ENCODE measurements at places on chromosomes 6 and 20.

- DNase-seq = no peak
Observed at GRCh38 chr6:56091159-56091869, 156.1 kb downstream of the COL21A1 start.

- no peak for DNase-seq
Observed at GRCh38 chr6:163565140-163565539, 150.6 kb downstream of the QKI start.

DNA sequence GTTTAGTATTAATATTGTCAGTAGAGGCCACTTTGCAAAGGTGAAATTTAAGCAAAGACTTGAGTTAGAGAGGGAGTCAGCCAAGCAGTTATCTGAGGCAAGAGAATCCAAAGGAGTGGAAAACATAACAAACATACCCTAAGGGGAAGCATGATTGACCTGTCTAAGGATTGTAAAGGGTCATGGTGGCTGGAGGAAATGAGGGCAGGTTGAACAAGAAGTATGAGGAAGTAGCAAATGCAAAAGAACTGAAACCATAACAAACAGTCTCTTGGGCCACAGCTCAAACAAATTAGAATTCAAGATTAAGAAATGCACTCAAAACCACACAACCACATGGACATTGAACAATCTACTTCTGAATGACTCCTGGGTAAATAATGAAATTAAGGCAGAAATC, 103.2 kb downstream of the FBXO5 start:
- no peak for DNase-seq

GRCh38 chr20:46013829-46014516, 5.3 kb downstream of the MMP9 start:
- peak; percentile 64 for DNase-seq

DNA sequence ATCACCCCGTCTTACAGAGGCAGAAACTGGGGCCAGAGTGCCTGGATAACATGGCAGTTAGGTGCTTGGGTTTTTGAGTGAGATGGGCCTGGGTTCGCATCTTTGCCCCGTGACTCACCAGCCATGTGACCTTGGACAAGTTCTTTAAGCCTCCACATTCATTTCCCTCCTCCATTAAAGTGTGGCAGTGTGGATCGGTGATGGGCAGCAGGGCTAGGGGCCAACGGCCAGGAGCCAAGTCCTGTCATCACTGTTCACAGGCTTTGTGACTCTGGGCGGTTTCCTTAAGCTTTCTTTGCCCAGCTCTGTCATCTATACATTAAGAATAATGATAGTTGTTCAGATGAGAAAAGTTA, 85.5 kb upstream of the PMEPA1 start:
- DNase-seq = peak; percentile 52

- no peak for DNase-seq
Observed at GRCh38 chr20:46037036-46037435, 8.0 kb downstream of the SLC12A5 start.

- DNase-seq = no peak
Observed at GRCh38 chr6:1312473-1313367, 822 bp downstream of the FOXQ1 start.

GRCh38 chr20:4180356-4180755, 165.0 kb upstream of the RNF24 start:
- no peak for DNase-seq

- no peak for DNase-seq
Observed at GRCh38 chr20:61253640-61254511, 1.8 kb downstream of the CDH4 start.

DNA sequence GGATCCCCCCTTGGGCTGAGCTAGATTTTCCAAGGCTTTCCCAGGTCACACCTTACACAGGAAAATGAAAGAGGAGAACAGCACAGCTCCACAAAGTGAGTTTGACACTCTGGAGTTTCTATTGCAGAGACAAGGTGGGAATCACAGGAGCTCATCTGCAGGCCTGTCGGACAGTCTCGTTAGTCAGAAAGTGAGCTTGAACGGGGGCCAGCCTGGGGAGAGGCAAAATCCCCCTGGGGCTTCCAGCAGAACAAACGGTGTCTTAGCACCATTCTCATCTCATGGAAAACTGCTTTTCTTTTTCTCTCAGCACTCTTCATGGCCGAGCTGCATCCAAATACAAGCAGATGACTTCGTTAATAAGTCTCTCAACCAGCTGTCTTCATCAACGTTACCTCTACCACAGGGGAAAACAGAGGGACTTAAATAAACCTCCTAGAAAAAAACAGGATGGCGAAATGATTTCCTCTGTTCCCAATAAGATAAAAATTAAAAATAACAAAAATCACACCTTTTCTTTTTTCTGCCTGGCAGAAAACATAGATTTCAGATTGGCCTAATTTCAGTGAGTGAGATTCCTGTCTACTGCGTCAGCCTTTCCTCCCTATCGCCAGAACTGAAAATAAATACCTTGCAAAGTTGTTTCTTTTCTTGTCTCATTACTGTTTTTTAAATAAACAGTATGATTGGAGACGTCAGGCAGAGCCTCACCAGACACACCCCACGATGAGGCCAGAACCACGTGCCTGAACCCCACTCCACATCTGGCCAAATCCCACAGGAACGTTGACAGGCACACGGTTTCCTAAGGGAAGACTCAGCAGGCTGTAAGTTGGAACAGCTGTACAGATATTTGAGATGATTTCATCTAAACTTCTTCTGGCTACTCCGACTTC, 219.0 kb downstream of the TTLL2 start:
- DNase-seq = no peak

GRCh38 chr6:85404564-85405174, 45.2 kb upstream of the NT5E start:
- DNase-seq = no peak

DNA sequence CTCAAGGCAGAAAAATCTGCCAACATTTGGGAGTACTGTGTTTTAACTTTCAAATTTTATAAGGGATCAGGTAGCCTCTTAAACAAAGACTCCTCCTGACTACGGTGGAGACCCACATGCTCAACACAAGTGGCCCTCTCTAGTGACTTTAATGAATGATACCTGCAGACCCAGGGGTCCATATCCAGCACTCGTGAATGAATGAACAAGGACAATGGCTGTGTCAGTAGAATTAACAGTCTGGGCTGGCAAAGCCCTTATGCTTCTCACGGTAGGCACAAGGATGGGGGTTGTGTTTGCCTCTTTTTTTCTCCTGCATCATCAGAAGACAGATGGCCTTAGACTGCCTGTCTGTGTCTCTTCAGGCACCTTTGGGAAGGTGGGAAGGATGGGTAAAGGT, 112.6 kb upstream of the TRAF3IP2 start:
- no peak for DNase-seq

GRCh38 chr6:12952318-12952717, 235.8 kb downstream of the PHACTR1 start:
- no peak for DNase-seq

- DNase-seq = peak; percentile 22
Observed at GRCh38 chr20:42530855-42531448, 658.8 kb downstream of the PTPRT start.

- peak; percentile 35 for DNase-seq
Observed at GRCh38 chr6:4369616-4370015, 234.2 kb upstream of the ECI2 start.

DNA sequence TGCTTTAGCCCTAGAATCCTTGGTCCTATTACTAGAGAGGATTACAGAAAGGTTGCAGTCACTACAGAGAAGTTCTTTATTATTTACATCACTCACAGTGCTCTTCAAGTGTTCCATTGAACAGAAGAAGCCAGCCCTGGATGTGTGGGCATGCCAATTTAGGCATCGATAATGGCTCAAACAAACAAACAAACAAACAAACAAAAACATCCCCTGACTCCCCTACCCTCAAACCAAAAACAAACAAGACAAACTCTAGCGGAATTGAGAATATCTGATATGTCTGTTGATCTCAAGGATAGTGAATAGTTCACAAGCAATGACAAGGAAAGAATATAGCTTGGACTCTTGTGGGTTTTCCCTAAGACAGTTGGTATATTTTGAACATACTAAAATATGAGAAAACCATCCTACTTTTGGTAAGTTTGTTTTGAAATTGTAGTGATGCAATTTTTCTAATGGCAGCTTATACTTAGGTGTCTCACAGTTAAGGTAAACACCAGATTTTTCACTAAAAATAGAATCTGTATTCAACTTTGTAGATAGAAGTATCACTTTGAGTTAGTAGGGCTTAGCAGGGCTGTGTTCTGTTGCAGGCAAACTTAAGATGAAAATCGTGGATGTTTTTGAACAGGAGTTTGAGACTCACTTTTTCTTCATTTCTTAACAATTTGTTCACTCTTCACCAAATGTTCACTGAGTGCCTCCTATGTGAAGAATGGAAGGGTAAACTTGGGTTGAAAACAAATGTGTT, 92.8 kb upstream of the FAM184A start:
- DNase-seq = no peak

- DNase-seq = no peak
Observed at GRCh38 chr6:142531727-142532126, 229.9 kb downstream of the ADGRG6 start.

DNA sequence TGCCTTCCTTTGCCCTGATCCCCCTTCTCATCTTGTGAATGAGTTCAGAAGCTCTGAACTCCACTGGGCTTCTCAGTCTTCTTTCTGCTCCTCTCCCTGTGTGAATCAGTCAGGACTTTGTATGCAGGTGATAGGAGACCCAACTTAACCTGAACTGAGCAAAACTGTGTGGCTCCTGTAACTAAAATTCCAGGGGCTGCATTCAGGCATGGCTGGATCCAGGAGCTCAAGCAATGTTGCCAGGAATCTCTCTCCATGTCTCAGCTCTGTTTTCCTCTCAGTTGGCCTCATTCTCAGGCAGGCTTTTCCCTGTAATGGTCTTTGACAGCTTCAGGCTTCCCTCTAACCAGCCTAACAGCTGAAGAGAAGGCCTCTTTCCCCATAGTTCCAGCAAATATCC, 50.9 kb upstream of the ZNFX1 start:
- DNase-seq = no peak

GRCh38 chr6:47306887-47307286, 2.8 kb downstream of the TNFRSF21 start:
- DNase-seq = no peak

GRCh38 chr6:20223141-20223540, 10.9 kb upstream of the MBOAT1 start:
- DNase-seq = no peak

Data from adrenal gland (tissue), 19 donors.